ENCODE measurements at places on chromosomes 5 and 9.
A peak's percentile ranks its signal among the peaks of the same experiment; 100 is the strongest.

- DNase-seq: peak; percentile 72
Observed at GRCh38 chr5:172984244-172984953, 828 bp downstream of the ATP6V0E1 start.

- no peak for DNase-seq
Observed at GRCh38 chr5:66362687-66363086, 218.6 kb downstream of the SREK1 start.

GRCh38 chr5:174503461-174504265 lies 220.7 kb upstream of the MSX2 start:
- DNase-seq: peak; percentile 52

DNA sequence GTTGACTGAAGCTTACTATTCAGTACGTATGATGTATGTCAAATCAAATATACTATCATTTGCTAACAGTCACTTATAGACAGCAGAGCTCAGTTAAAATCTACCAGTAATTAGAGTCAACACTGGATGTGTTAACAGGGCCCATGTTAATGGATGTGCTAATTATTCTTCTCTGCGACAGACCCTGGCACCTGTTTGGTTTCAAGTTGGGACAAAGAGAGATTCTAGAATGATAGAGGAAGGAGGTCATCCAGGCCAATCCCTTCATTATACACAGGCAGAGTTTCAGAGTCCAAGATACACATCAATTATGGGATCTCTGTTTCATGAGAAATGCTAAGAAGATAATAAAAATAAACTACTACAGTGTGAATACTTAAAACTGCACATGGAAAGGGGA lies 615.0 kb downstream of the ZNF608 start:
- DNase-seq: no peak

DNA sequence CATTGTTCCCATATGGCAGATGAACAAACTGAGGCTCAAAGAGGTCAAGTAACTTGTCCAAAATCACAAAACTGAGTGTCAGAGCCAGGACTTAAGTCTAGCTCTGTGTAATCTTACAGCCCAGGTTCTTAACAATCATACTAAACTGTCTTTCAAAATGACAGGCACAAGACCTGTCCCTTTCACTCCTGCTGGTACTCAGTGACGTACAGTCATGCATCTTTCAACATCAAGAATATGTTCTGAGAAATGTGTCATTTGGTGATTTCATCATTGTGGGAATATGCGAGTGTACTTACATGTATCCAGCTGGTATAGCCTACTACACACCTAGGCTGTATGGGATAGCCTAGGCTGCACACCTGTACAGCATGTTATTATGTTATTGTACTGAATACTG lies 646.8 kb upstream of the WWC1 start:
- DNase-seq: no peak

- no peak for DNase-seq
Observed at GRCh38 chr5:129653442-129653841, 94.5 kb upstream of the MINAR2 start.

DNA sequence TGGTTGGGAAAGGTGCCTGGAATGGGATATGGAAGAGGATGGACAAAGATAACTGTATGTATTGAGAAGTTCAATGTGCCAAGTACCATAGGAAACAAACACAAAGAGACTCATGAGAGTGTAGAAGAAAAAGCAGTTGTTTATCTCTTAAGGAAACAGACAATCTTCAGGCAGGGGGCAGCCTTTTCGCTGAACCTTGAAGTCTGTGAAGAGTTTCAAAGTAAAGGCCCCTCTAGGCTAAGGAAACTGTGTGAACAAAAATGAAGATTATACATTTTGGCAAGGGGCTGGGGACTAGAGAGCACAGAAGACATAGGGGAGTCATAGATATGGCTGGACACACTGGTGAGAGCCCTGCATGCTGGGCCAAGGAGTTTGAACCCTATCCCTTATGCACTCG lies 27.5 kb upstream of the FRMPD1 start:
- DNase-seq: no peak

GRCh38 chr5:160325716-160326115 lies 13.4 kb upstream of the CCNJL start:
- no peak for DNase-seq

- DNase-seq: no peak
Observed at GRCh38 chr5:41870627-41871048, 413 bp upstream of the OXCT1 start.

- DNase-seq: no peak
Observed at GRCh38 chr5:119323601-119324000, 32.2 kb upstream of the TNFAIP8 start.

DNA sequence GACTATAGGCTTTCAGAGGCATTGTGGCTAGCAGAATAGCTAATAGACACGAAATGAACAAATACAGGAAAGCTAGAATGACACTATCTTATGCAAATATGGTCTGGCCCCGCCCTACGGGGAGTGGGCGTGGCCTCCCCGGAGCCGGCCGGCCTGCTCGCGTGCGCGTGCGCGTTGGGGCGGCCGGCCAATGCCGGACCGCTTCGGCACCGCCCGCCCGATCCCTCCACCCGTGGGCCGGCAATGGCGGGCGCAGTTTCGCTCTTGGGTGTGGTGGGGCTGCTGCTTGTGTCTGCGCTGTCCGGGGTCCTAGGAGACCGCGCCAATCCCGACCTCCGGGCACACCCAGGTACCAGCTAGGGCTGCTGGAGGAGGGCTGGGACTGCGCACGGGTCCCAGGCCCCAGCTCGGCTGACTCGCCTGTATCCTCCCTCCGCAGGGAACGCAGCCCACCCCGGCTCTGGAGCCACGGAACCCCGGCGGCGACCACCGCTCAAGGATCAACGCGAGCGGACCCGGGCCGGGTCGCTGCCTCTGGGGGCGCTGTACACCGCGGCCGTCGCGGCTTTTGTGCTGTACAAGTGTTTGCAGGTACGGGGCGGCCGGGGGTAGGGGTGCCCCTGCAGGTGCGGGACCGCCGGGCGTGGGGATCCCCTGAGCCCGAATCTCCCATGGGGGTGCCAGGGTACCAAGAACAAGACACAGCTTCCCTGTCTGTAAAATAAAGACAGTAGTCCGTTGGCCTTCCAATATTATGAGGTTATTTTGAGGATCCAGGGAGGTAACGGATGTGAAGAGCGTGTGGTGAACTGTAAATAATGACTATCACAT lies at the start of gene CCDC107:
Gene CCDC107 (plus strand): TSS at position 156 of the 831 bp plus-strand sequence. CDS start 88 bp downstream, at position 244.
- peak; percentile 78 for DNase-seq

DNA sequence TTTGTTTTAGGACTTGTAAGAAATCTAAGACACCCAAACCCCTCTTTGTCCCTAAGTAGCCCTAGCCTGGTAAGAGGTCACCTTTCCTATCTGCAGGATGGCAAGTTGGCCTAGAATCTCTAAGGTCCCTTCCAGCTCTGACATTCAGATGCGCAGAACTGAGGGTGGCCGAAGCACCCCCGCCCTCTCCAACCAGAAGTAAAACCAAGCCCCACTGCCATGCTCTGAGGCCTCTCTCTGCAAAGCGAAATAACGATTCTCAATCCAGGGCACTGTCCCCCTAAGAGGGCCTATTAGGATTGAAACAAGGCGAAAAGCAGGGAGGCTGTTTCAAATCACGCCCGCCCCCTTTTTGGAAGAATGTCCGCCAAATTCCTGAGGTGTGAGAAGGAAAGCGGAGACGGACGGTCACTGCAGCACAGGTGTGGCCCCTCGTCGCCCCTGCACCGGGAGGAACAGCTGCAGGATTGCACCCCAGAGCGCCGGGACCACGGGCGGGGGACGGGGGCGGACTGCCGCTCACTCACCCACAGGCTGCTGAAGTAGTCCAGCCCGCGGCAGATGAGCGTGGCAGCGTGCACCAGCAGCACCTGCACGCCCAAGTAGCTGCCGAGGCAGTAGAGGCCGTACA lies 824 bp downstream of the TMEM245 start:
- no peak for DNase-seq

- DNase-seq: no peak
Observed at GRCh38 chr9:108193026-108193710, 662.6 kb downstream of the ACTL7B start.

DNA sequence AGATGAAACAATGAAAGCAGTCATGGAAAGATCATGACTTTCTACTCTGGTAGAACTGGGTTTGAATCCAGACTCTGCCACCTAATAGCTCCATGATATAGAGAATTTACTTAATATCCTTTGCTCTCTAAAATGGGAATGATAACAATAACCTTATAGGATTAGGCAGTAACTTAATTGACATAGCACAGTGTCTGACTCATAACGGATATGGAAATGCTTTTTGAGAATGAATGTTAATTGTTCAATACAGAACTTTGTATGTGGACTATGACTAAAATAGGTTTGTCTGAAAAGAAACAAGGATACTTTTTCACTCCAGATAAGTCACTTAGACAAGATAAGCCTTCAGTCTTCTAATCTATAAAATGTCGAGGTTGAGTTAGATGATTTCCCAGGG lies 330.7 kb downstream of the PTPRD start:
- DNase-seq: no peak

DNA sequence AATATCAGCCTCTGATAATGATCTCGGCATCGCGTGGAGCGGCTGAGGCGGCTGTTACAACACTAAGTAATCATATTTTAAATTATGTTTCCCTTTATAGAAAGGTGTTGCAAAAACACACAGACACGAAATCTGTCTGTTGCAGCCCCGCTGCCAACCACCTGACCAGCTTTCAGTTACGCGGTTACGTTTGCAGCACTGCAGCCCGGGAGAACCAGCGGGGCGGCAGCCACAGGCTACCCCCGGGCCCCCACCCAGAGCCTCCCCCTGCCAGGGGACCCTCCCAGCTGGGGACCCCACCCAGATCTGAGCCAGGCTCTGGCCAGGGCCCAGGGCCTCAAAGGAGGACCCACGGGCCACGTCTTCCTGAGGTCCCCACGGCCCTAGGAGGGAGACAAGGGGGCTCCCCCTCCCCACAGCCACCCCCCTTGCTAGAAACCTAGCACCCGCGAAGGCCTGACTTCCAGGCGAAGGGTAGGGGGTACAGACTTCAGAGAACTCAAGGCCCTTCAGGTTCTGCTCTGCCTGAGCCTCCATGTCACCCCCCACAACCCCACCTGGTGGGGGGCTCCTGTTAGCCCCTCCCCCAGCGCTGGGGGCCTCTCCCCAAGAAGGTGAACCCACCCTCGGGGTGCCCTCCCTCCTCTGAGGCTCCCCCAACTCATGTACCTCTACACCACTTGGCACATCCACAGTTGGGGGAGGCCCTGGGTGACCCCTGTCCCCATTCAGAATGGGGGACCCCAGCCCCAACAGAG lies 6.0 kb downstream of the NACC2 start:
- peak; percentile 11 for DNase-seq

- DNase-seq: no peak
Observed at GRCh38 chr5:89137148-89137547, 254.2 kb upstream of the MEF2C start.

DNA sequence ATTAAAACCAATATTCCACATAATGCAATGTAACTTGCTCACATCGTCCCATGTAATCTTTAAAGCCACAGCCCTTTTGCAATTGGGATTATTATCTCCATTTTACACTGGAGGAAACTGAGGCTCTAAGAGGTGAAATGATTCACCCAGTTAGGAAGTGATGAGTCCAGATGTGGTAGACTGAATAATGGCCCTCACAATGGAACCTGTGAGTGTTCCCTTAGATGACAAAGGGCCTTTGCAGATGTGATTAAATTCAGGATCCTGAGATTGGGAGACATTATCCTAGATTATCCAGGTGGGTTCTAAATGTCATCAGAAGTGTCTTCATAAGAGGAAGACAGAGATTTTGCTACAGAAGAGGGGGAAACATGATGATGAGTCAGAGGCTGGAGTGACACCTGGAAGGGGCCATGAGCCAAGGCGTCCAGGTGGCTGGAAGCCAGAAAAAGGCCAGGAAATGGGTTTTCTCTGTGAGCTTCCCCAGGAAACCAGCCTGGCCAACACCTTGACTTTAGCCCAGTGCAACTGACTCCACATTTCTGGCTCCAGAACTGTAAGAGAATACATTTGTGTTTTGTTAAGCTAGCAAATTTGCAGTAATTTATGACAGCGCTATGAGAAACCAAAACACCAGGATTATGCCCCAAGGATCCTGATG lies 139.1 kb downstream of the KCNIP1 start:
- no peak for DNase-seq

- DNase-seq: no peak
Observed at GRCh38 chr5:121915765-121916164, 46.0 kb upstream of the SRFBP1 start.

DNA sequence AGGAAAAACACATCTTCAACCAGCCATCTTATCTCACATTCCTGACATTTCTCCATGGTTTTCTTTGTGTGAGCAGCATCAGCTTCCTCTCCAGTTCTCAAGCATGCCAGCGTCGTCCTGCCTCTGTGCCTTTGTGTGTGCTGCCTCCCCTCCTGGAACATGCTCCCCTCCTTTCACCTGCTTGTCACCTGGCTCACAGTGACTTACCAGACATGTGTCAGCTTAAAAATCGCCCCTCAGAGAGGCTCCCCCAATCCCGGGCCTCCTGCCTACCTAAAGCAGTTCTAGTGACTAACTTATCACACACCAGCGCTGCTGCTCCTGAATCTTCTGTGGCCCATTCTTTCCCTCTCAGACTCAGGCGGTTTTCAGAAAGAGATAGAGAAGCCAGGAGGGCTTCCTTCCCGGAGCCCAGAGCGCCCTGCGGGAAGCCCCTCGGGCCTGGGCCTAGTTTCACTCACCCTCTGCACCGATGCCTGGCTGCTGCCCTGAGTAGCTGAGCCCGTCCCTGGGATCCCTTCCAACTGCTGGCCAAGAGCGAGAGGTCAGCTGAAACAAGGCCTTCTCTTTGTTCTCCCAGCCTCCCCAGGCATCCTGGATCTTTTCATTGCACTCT lies 51.1 kb upstream of the MVB12B start:
- DNase-seq: no peak

DNA sequence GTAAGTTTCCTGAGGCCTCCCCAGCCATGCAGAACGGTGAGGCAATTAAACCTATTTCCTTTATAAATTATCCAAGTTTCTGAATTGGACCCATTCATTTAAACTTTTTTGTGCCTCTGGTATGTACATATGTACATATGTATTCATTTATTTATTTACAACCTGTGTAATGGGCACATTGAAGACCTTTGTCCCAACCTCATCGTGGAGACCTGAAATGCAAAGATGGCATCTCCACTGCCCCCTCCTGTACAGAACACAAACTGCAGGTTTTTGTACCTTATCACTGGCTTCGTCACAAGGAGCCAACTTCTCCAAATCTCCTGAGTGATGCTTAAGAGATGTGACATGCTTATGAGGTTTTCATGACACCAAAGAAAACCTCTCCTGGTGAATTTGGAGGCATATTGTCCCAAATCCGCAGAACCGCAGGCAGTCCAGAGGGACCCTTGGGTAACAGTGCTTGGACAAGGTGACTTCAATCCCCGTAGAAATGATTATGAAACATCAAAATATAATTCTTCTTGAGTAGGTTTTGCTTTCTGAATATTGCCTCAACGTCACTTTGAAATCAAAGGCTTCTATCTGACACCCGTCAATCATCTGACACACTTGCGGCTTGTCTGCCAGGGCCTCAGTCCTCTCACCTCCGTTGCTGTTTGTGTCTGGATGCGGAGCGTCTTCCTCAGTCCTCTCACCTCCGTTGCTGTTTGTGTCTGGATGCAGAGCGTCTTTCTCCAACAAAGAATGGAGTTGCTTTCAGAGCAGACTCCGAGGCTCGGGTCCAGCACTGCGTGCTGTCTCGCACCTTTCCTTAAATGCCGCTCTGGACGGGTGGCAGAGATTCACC lies 135.0 kb upstream of the IRX4 start:
- no peak for DNase-seq

DNA sequence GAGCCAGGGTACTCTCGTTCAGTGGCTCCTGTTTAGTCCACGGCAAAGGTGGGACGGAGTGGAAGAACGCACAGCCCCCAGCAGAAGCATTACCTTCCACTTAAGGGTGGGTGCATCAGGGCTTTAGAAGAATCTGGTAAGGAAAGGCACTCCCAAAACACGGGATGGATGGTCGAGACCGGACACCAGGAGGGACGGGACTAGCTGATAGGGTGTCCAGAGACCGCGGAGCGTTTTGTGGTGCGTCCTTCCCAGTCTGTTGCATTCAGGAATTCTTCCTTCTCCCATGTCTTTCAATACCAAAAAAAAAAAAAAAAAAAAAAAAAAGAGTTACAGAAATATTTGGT lies 545 bp upstream of the CTSV start:
- peak; percentile 45 for DNase-seq

All from left colon (tissue), 2 donors.